Activated T-cell treated with anti-CD3 and anti-CD28 coated beads for 1 hour (primary cell): ENCODE measurements at places on chromosomes 13 and 19.

DNA sequence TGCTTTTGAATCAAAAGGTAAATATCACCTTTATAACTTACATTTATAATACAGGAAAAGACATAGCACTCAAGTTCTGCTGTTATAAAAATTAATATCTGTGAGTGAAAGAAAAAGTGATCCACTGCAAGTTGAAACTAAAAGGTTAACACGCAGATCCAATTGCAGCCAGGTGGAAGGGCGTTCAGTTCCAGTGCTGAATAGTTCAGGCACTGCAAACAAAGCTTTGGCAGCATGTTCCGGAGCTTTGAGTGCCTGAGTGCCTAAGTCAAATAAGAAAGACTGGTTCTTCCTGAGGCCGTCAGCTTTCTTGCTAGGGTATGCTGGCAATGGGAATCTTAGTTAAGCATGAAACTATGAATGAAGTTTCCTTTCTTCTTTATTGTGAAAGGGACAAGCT lies 200.3 kb downstream of the LMO7 start:
- no peak for DNase-seq

GRCh38 chr19:2270423-2271233 lies 11.3 kb downstream of the PEAK3 start:
- DNase-seq = peak; percentile 48

- DNase-seq = no peak
Measured at GRCh38 chr13:31350560-31350959, 150.8 kb downstream of the B3GLCT start.

- peak; percentile 44 for DNase-seq
Measured at GRCh38 chr19:28878862-28879566, 333.9 kb downstream of the UQCRFS1 start.

- no peak for DNase-seq
Measured at GRCh38 chr13:23959231-23959862, 62.0 kb upstream of the C1QTNF9B start.

DNA sequence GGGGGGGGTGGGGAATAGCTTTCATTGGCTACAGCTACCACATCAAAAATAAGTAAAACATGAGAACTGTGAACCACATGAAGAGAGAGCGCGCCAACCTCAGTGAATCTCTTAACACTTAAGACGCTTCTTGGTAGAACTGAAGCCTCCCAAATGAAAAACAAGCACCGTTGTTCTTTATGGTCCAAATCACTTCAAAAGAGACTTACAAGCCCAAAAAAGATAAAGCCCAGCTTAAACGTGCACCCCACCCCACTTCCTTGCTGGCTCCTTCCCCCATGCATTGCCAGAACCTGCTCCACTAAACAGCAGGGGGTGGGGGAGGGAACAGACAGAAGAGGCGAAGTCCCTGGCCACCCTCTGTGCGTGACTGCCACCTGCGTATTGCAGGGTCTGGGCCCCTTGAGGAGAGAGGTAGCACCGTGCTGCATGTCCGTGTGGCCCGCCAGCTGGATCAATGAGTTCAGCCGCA lies 479.1 kb downstream of the FOXO1 start:
- peak; percentile 42 for DNase-seq

DNA sequence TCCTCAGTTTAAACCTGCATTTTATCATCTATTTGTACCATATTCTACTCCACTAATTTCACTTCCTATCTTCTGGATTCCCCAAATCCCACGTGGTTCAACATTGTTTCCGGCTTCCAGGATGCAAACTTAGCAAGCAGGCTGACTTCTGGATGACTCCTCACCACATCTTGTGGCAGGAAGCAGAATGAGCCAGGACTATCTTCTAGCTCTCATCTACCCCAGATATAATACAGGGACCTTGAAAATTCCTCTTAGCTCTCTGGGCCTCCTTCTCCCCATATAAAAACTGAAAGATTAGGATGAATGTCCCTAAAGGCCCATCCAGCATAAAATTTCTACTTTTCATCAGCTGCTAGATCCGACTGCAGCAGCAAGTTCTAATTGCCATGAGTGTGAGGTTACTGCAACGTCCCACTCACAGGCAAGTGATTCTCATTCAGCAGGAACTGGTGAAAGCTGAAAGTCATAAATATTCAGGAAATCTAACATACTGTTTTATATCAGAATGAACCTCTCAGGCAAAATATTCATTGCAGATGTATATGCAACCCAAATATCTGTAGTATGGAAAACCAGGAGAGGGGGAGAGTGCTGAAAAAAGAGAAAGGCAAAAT lies 93.4 kb downstream of the KCTD12 start:
- DNase-seq = no peak

DNA sequence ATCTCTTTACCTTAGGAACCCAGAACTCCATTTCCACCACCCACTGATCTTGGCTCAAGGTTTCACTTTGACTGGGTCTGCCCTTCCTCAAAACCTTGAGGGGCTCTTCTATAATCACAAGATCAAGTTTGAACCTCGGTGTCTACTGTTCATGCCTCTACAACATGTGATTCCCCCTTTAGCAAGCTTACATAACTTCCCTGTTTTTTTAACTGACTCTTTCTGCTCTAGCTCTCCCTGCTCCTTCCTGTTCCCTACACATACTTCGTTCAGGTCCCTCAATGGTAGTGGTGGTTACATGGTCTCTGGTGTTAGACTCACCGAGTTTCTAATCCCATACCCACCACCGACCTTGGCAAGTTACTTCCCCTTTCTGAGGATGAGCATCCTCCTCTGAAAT lies 26.7 kb downstream of the CEACAM8 start:
- DNase-seq = no peak

DNA sequence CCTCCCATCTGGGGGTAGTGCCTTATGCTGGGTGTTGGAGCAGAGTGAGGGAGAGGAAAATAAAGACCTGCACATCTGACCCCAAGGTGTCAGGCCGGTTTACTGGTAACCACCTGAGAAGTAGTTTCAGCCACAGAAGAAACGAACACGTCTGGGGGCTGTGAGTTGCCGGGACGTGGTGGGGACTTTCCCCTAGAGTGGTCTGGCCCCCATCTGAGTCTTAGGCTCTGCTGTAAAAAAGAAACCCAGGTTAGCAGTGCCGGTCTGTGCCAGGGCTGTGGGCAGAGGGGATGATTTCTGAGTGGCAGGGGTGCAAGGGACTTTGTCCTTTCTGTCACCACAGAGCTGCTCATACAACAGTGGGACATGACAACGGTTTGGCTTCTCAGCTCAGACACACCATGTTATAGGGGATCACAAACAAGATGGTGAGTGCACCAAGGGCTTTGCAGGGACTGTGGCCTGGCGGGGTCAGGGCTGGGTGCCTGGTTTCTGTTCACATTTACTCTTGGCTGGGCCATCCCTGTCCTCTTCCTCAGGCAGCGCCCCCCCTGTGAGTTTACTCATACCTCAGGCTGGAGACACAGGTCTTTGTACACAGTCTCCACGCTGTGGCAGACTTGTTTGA lies 9.0 kb downstream of the GCDH start:
- DNase-seq = no peak

DNA sequence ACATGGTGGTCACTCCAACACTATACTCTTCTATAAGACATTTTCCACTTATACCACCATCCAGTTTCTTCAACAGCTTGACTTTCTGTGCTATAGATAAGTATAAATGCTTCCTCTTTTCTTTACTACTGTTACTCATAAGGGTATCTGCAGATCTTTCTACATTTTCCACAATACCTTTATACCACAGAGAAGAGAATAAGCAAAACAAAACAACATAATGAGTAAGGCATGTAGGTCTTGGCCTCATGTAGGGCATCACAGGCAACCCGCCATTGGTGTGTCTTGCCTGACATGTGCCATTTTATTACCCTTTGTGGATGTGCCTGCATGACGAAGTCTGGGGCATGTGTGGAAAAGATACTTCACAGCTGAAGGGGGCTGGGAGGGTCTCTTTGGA lies 265.3 kb upstream of the STARD13 start:
- DNase-seq = no peak

DNA sequence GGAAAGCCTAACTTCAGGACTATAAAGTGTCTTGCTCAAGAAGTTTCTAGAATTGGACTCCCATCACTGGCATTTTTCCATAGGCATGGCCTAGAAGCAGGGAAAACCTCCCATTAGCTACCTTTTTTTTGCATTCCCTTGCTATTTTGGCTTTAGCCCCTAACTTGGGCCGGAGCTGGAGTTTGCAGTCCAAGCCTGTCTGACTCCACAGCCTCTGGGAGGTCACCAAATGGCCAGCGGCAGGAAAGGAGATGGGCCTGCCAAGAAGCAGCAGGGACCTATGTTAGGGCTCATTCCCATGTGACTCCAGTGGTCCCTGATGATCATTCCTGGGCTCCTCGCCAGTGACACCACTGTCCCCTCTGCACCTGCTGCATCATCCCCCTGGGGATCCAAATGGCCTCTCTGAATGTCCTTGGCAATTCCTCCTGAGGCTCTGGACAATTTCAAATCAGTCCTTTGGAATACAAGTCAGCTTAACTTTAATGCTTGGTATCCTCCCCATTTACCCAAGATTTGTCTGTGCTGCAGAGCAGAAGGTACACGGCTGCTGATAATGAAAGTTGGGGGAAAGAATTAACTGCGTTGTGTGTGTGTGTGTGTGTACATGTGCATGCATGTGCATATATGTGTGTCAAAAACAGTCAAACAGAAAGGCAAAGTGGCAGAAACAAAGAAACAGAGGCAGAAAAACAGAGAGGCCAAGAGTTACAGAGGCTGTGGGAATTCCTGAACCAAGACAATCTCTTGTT lies 69.8 kb upstream of the SERP2 start:
- DNase-seq = no peak

- no peak for DNase-seq
Measured at GRCh38 chr13:74774264-74774663, 640.1 kb upstream of the KLF12 start.

- no peak for DNase-seq
Measured at GRCh38 chr19:21047716-21048115, 27.3 kb downstream of the ZNF430 start.

- DNase-seq = no peak
Measured at GRCh38 chr13:45433381-45433790, 15.2 kb upstream of the SLC25A30 start.

DNA sequence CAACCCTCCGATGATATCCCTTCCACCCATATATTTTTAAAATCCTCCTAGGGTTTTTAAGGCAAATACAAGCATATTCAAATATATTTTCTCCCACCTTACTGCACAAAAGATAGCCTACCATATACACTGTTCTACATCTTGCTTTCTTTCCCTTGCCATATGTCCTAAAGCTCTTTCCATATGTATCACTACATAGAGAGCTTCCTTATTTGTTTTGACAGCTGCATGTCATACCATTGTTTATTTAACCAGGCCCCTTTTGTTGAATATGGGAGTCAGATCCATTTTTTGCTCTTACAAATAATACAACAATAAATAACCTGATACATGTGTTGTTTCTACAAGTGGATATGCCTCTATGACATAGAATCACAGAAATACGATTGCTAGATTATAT lies 32.8 kb upstream of the WDFY2 start:
- DNase-seq = no peak

DNA sequence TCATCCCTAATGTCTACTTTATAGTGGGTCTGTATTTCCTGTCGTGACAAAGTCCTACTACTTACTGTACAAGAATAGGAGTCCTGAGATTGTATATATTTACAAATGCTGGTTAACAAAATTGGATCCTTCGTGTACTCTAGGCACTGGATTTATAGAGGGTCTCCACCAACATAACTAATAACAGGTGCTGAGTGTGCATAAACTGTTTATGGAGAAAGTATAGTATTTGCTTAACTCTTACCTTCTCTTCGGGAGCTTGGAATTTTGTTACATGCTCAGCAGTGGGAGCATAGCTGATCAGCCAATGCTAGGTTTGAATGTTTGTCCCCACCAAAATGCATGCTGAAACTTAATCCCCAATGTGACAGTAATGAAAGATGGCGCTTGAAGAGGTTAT lies 12.1 kb downstream of the ZNF442 start:
- no peak for DNase-seq

DNA sequence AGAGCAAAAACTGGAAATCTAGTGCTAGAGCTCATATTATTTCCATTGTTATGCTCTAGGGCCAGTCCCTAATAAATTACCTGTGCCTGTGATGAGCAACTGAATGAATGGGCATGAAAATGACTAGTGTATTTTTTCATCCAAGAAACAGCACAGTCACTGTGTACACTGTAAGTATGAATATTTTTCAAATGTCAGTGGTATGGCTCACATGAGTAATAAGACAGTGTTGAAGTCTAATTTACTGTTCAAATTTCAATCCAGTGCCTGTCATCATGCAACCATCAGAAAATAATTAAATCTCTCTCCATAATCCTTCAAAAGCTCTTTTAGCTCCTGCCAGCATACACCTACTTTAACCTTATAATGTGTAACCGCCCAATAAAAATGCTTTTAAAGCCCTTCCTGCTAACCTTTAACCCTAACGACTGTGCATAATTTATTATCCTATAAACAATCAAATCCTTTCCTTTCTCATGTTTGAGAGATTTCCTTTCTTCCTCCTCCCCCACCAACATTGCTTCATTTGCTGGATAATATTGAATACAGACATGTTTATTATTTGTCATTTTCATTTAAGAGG lies 378.3 kb downstream of the GPC5 start:
- no peak for DNase-seq

DNA sequence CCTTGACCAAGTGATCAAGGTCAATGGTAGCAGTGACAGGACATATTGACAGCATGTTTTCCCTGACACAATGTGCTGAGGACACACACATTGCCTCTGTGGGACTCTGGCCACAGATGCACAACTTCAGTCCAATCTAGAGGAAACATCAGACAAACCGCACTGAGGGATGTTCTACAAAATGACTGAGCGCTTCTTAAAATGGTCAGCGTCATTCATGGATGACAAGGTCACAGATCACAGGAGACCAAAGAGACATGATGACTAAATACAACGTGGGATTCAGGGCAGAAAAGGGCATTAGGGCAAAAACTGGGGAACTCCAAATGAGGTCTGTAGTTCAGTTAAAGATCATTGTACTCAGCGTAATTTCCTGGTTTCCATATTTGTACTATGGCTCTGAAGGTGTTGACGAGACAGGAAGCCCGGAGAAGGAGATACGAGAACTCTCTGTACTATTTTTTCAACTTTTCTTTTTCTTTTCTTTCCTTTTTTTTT lies 20.6 kb downstream of the PBX4 start:
- DNase-seq = no peak

GRCh38 chr19:45994456-45994997 lies 740 bp upstream of the CCDC61 start:
- no peak for DNase-seq
